ENCODE measurements at places on chromosomes 2 and 18.

GRCh38 chr18:79749251-79750191, 48.2 kb upstream of the KCNG2 start:
- DNase-seq: no peak

DNA sequence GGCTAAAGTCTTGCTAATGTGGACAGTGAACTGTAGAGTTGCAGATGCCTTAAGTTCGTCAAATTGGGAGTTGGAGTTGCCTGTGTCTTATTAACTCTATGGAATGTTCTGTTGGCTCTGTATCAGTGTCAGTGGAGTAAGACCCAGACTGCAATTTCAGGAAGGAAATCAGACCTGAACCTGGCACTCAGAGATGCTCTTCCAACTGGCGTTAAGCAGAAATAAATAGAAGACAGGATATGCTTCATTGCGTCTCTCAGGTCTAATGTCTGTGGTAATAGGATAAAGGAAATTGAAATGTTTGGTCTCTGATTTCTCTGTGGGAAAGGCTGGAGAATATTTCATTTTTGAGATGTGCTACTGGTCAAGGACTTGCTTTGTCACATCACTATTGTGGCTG, 846.7 kb upstream of the ID2 start:
- no peak for DNase-seq

DNA sequence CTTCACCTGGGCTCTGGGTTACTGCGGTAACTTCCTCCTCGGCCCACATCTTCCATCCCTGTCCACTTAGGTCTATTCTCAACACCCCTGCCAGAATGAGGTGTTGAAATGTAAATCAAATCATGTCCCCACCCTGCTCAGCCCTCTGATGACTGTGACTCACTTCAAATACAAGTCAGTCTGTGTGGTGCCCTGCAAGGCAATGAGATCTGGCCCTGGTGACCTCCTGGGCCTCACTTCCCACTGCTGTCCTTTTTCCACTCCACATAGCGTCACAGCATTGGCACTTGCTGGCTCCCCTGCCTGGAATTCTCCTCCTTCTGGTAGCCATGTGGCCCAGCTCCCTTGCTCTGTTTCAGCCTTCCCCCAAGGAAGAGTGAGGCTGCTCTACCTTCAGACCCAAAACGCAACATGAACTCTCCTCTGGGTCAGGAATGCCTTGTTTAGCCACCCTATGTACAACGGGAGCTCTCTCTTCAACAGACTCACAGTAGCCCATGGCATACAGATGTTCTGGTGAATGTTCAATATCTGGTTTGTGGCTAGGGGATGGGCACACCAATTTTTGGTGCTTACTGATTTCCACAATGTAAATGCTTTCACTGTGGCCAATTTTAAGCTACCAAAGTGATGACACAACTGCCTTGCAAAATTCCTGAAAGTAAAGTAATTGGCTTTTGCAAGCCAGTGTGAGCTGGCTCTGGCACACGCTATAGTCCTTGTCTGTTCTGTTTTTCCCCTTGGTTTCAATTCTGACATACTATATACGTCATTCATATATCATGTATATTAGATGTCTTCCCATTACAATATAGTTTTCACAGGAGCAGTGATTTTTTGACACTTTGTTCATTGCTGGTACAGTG, 550.3 kb upstream of the HS6ST1 start:
- DNase-seq: no peak

- DNase-seq: peak; percentile 61
Observed at GRCh38 chr2:218398437-218399390, 954 bp upstream of the CTDSP1 start.

GRCh38 chr2:241768850-241769249, 7.8 kb upstream of the GAL3ST2 start:
- DNase-seq: no peak

DNA sequence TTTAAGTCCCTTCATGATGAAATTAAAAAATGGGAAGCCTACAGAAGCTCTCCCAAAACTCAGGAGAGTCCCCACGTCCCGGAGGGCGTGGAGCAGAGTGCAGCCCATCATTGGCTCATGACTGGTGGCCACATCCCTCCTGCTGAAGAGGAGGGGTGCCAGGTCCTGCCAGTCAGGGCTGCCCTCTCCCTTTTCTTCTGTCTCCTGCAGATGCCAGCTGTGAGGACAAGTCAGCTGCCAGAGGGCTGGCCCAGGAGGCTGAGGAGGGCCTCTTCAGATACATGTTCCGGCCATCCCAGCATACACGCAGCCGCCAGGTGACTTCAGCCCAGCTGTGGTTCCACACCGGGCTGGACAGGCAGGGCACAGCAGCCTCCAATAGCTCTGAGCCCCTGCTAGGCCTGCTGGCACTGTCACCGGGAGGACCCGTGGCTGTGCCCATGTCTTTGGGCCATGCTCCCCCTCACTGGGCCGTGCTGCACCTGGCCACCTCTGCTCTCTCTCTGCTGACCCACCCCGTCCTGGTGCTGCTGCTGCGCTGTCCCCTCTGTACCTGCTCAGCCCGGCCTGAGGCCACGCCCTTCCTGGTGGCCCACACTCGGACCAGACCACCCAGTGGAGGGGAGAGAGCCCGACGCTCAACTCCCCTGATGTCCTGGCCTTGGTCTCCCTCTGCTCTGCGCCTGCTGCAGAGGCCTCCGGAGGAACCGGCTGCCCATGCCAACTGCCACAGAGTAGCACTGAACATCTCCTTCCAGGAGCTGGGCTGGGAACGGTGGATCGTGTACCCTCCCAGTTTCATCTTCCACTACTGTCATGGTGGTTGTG, 2.6 kb downstream of the INHA start:
- DNase-seq: no peak

DNA sequence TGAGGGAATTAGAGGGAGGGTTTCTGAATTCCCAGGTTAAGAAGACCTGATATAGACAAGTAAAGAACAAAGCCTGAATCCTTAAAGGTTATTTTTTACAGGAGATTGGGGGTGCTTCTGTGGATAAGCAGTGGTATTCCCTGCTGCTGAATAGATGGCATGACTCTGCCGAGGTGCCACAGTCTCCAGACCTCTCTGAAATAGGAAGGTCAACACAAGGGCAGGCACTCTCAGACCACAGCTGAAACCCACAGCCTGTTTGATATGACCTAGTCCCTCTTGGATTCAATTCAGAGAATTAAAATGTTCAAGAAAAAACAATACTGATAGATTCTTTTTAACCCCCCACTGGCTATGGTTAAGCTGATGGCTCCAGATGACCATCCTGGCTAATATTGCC, 259.3 kb downstream of the PTGR3 start:
- no peak for DNase-seq

GRCh38 chr2:200756618-200757321, 54.9 kb upstream of the BZW1 start:
- peak; percentile 52 for DNase-seq

GRCh38 chr18:5787936-5788335, 107.4 kb downstream of the TMEM200C start:
- DNase-seq: no peak

DNA sequence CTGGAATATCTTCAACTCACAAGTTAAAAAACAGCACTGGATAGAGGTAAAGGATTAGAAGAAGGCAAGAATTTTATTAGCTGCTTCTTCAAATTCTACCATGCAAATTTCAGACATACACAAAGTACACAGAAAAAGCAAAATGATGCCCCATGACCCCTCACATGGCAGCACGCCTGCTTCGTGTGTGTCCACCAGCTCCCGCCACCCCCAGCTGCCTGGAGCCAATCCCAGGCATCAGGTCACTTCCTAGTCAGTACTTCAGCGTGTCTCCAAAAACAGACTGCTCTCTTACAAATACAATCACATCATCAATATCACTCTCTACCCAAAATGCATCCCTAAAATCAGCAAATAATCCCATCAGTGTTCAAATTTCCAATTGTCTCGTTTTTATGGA, 35.8 kb downstream of the IMPA2 start:
- no peak for DNase-seq

DNA sequence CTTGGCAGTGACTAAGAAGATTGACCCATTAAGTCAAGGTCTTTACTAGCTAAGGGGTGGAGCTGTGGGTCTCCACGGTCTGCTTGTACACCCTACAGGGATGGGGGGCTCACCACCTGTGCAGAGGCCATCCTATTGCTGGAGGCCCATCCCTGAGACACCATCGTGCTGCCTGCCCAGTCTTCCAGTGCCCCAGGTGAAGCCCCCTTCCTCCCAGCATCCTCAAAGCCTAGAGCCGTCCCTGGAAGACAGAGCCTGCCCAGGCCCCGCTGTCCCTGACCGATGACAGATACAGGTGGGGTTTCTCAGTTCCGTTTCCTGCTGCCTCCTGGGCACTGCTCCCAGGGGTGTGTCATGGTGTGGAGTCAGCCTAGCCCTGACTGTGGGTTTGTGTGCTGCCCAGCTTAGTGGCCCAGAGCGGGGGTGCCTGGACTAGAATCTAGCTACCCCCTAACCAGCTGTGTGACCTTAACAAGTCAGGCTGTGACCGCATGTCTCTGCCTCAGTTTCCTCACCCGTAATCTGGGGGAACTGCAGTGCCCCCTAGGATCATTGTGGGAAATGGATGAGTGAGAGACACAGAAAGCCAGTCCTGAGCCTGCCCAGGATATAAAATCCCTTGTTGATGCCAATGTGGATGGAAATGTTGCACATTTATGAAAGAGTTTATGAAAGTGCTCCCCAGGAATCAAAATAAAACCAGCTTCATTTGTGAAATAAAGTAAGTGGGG, 2.0 kb downstream of the OTOS start:
- DNase-seq: no peak

DNA sequence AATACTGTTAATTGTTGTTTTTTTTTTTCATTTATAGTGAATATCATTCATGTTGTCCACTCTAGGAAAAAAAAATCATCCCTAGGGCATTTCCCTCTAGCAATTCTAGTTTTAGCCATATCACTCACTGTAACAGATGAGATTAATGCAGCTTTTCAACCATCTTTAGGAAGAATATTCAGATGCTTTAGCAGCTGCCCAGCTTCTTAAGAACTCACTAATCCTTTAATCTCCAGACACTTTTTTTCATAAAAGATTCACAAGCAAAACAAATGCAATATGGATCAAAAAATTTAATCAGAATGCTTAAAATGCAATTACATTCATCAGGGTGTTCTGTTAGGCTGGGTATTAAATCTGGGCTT, 692.6 kb downstream of the ERBB4 start:
- no peak for DNase-seq

- DNase-seq: no peak
Observed at GRCh38 chr2:197628043-197628500, 47.3 kb downstream of the RFTN2 start.

DNA sequence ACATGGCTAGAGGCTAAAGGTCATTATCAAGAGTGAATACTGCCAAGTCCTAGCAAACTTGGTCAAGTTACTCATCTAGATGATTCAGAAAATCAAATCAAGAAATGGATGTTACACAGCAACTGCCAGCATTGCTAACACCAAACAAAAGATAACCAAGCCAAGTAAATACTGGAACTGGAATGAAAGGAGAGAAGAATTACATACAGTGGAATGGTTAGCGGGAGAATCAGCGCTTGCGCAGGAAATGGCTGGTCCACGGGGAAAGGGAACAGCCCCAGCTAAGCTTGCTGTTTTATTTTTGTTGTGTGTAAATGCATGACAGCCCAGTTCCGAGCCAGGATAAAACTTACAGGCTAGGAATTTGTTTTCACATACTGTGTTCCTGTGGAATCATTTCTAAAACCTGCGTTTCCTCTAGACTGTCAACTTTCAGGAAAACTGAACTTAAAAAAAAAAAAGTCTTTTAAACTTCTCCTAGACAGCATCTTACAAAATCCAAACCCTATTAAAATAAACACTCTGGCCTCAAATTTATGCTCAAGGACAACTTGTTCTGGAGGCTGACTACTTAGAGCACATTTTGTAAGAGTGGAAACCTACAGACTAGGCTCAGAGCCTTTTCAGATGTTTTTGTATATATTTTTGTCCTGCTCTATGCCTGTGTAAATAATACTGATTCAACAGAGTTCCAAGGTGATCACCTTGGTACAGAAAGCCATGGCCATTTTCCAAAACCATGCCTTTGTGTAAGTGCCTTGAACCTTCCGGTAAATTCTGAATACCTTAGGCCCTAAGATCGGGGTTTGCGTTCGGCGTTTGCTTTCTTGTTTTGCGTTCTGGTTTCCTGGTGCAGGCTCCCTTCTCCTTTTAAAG, 30.7 kb upstream of the TXNDC2 start:
- DNase-seq: no peak

DNA sequence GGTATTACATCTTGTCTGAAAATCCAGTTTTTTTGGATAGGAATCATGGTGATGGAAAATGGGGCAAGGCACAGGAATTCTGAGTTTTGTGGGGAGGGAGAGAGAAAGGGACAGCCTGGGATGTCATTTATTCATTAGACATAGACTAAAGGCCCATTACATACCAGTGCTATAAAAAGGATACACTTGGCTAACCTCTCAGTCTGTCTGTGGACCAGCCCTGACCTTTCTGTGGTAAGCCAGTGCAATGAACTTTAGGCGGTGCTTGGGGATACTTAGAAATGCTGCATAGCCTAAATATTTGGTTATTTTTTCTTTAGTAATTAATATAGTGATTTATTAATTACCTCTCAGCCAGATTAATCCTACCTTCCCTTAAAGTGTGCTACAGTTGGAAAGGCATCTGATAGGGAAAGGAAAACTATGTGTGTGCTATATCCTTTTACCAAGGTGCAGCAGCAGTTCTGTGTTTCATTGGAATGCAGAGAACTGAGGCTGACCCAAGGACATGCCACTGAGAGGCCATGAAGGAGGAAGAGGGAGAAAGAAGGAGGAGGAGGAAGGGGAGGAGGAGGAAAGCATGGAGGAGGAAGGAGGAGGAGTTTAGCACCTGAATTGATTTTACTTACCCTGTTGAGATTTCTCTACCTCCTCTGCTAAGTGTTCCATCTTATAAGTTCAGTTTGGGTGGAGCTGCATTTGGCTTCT, 37.5 kb downstream of the KCNS3 start:
- DNase-seq: no peak

GRCh38 chr2:177187631-177188312, 24.8 kb upstream of the HNRNPA3 start:
- peak; percentile 39 for DNase-seq

- no peak for DNase-seq
Observed at GRCh38 chr18:32326450-32327308, 136.8 kb downstream of the MEP1B start.

DNA sequence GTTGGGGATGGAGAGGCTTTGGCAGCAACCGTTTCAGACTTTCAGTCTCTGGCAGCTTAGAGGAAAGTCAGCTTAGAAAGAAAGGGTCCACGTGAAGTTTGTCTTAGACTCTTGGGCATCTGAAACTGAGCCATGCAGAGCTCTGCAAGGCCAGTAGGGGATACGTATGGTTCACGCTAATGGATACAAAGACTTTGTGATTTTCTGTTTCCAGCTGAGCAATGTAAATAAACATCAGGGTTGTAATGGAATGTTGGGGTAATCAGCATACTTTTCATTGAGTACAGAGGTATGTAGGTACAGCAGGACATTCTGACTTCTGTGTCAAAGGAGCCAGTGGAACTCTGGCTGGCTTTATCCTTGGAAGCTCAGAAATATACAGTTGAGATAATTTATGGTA, 31.0 kb downstream of the RALB start:
- no peak for DNase-seq

GRCh38 chr2:237148624-237149023, 62.9 kb downstream of the COPS8 start:
- no peak for DNase-seq

- no peak for DNase-seq
Observed at GRCh38 chr2:52775674-52776073, 991.9 kb upstream of the CHAC2 start.
